ENCODE measurements at places on chromosomes 2 and 18.

DNA sequence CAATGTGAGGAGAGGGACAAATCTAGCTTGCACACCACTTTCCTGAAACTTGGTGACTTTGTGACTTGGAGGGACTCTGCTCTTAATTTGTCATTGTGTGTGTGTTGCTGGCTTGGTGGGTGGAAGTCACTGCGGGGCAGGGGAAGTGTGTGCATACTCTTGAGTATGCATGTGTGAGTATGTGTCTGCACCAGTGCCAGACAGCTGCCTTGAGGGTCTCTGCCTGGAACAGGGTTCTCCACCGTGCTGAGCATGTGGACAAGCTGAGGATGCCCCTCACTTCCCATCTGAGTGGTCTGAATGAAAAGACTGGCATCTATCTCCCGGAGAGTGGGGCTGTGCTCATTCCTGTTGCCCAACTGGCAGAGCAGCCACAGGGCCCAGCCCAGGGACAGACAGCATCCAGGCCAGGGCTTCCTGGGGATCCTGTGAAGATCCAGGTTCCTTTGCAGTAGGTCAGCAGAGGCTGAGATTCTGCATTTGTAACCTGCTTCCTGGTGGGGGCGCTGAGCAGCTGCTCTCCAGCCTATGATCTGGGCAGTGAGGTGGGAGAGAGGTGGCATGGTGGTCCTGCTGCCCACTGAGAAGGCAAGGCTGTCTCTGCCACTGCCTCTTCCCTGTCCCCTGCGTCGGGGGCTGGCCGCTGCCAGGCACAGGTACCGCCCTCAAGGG lies 138.9 kb upstream of the HAAO start:
- DNase-seq, result no peak

- DNase-seq, result no peak
Observed at GRCh38 chr2:3725458-3726250, 22.3 kb downstream of the DCDC2C start.

DNA sequence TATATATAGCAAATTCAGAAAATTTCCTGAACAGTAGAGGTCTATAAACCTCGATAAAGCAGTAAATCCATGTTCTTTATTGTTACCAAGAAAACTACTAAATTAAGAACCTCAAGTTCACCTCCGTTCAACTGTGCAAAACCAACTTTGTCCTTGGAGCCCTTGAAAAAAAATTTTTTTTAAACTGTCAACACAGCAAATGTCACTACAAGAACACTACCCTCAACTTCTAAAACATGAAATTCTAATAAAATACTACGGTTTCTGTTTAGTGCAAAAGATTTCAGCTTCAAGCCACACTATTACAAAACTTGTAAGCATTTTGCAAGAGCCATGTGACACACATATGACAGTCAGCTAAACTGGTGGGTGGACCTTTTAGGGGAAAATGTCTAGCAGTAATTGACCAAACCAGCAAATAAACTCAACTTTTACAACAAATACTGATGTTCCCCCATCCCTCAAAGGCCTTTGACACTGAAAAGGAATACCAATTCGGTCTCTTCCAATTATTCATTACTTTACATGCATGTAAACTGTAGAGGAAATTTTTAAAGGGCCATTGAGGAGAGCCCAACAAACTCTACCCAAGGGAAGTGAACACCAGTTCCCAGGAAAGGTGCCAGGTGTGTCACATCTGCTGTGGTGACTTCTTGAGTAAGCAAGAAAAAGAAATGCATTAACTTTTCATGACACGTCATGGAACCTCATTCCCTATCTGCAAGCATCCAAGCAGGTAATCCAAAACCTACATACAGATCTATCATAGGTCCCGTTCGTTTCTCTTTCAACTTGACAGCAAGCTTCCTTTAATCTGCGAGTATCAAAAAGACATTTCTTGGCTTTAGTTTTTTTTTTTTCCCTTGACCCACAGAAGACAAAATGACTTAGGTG lies 1.4 kb downstream of the RAB1A start:
- no peak for DNase-seq

DNA sequence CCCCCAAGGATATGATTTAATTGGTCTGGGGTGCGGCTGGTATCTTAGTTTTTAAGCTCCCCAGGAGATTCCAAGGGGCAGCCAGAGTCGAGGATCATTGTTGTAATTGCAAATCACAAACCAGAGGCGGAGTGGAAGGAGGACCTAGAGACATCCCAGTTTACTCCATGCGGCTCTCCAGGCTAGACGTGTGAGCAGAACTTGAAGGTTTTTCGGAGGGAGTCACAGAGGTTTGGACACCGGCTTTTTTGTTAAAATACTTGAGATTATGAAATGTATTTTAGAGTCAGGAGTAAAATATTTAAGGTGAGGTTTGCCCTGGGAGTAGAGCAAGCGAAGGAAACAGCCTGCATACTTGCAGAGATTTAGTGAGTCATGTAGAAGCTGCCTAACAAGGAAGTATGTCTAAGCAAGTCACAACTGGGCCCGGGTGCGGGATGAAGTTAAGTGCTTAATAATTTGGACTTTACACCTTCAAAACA lies 39.5 kb downstream of the TGOLN2 start:
- DNase-seq, result peak; percentile 50

DNA sequence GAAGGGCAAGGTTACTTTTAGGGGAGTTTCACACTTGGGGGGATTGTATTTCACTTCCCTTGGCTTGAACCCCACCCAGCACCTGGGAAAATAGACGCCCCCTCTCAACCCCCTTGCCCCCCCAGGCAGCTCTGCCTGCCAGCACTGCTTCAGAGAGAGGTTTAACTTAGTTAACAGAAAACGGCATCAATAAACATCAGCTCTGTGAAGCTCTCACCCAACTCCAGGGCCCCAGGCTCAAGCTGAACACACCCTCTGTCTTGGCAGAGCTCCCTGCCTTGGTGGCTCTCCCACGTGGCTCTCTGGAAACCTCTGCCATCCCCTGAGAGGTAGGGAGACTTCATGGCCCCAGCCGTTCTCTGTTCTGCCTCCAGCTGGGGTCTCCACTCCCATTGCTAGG lies 244.1 kb downstream of the ACKR3 start:
- DNase-seq, result no peak

DNA sequence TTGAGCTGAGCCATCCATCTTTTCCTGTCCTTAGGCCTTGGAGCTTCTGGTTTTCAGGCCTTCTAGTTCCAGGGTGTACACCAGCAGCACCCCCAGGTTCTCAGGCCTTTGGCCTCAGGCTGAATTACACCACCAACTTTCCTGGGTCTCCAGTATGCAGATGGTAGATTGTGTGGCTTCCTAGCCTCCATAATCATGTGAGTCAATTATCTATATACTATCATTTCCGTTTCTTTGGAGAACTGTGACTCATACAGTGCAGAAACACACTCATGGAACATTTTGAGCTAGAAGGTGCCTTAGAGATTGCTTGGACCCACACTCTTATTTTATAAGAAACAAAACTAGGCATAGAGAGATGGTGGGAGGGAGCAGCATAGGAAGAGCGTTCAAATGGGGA lies 167.4 kb downstream of the NCK2 start:
- DNase-seq, result no peak

- DNase-seq, result no peak
Observed at GRCh38 chr18:58538604-58539386, 90.1 kb downstream of the ALPK2 start.

GRCh38 chr2:82819951-82820350 lies 1639.1 kb downstream of the SUCLG1 start:
- DNase-seq, result no peak

GRCh38 chr2:160878618-160879017 lies 281.6 kb upstream of the TANK start:
- DNase-seq, result no peak

DNA sequence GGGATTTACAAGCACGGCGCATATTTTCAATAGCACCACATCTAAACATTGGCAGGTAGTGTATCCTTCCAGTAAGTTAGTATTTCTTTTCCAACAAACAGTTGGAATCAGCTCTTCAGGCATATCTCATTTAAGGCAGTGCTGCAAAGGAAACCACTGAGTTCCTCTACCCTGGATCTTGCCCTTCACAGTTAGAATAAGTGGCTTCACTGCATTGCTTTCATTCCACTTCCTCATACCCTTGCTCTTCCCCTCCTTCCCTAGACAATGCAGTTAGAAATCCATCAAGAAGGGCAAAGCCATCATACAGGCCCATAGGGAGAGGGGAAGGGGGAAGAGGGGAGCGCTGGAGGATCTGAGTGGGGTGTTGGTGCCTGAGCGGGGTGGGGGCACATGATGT lies 173.7 kb downstream of the FBXO15 start:
- DNase-seq, result no peak

DNA sequence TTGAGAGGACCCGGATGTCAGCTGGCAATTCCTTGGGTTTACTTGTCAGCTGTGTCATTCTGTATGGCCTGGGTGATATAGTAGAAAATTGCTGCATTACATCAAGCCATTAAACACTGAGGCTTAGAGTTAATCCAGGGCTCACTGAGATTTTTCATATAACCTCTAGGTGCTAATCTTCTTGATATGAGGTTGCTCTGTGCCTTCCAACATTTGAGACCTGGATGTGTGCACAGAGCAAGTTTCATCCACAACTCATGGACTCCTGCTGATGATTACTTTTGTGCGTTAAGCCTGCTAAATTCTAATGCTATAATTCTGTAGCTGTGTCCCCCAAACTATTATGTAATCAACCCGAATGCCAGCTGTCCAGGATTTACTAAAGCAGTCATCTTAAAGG lies 178.4 kb upstream of the CDH20 start:
- no peak for DNase-seq

DNA sequence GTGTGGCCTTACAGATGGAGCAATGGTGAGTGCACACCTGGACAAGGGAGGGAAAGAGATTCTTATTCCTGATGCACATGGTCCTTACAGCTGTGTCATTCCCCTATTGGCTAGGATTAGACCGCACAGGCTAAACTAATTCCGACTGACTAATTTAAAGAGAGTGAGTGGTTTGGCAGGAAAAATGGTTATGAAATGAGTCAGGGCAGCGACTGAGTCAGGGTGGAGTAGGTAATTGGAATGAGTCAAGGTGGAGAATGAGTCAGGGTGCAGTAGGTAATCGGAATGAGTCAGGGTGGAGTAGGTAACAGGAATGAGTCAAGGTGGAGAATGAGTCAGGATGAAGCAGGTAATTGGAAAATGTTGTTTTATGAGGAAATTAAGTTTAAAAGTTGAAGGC lies 1353.7 kb upstream of the LRRTM1 start:
- no peak for DNase-seq

- DNase-seq, result peak; percentile 38
Observed at GRCh38 chr2:118614841-118615271, 232.6 kb downstream of the EN1 start.

DNA sequence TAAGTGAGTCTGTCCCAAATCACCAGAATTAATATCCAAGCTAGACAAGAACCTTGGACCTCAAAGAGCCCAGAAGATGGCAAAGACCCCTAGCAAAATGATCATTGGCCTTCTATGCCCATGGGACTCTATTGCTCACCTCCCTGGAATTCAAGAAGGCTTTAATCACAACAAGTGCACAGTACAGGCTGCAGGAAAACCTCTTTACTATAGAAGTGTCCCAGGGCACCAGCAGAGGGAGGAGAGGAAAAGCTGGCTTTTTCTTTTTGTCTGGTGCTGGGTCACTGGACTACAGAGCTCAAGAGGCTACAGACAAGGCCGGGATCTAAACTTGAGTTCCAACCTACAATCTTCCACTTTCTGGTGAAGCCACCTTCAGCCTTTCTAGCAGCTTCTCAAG lies 88.3 kb upstream of the PPP1CB start:
- DNase-seq, result no peak

DNA sequence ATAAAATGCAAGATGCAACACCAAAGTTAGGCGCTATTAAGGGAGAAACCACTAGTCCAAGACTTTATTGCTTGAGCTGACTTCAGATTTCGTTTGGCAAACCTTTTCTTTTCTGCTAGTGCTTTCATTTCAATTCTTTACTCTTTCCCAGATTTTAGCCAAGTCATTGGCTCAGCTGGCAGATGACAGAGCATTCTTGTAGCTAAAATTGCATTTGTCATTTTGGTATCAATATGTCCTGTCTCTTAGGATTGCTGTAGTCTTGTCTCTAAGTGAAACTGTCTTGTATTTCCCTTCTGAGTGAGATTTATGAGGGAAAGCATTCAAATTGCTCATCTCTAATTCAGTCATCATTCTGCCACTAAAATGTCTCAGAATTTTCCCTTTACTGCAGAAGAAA lies 335.1 kb downstream of the METTL4 start:
- no peak for DNase-seq

DNA sequence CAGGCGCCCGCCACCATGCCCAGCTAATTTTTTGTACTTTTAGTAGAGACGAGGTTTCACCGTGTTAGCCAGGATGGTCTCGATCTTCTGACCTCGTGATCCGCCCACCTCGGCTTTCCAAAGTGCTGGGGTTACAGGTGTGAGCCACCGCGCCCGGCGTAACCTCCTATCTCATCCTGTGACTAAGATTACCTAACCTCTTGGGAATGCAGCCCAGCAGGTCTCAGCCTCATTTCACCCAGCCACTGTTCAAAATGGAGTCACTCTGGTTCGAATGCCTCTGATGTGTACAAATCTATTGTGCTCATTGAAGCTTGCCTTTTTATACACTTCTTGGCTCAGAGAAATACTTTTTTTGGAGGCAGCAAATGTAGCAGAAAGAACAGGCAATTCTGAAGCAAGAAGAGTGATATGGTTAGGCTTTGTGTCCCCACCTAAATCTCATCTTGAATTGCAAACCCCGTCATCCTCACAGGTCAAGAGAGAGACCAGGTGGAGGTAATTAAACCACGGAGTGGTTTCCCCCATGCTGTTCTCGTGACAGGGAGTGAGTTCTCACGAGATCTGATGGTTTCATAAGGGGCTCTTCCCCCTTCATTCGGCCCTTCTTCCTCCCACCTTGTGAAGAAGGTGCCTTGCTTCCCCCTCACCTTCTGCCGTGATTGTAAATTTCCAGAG lies 60.6 kb downstream of the SLC4A3 start:
- DNase-seq, result no peak

- no peak for DNase-seq
Observed at GRCh38 chr2:23843051-23843976, 83.6 kb downstream of the ATAD2B start.

DNA sequence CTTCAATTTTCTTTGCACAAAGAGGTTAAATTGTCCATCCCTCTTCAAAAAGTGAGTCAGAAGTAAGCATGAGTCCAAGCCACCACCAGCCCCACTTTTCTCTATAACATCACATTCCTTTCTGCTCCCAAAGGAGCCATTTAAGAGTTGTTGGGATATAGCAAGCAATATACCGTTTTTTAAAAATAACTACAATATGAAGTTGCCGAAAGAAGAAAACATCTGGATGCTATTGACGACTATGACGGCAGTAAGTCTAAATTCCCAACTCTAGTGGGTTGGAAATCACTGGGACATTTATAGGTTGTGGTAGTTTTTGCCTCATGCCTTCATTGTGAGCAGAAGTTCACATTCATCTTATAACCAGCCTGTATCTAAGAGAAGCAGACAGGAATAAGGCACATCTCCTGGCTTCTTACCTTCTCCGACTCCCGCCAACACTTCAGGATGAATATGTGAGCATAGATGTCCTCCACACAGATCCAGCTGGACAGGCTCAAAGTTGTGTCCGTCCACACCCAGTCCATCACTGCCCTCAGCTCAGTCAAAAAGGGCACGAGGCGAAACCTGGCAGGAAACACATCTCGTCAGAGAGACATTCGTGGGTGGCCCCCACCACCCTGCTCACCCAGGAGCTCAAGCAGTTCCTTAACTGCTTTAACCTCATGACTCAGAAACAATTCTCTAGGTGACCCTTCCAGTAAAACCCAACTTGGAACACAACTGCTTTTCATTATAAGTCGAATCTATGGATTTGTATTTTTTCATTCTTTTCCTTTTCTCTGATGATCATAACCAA lies 163.6 kb downstream of the NAPG start:
- peak; percentile 4 for DNase-seq

All from AG04449 (cell line).